Activated CD4-positive, alpha-beta T cell treated with anti-CD3 and anti-CD28 coated beads, Interleukin-2, amount 10 ng/mL, durations not matched to agents 7 days and 5 days (primary cell): ENCODE measurements at places on chromosomes 2 and 18.

- no peak overlapping the region for H3K4me3 ChIP-seq
- peaks cover 18% of the 10 kb centered on the region for H3K4me1 ChIP-seq
- H3K27ac ChIP-seq = no peak overlapping the region
- no peaks in the 10 kb centered on the region for H3K27me3 ChIP-seq
These were observed 5.0 kb upstream of the FARP2 start for GRCh38 chr2:241350878-241351639.

DNA sequence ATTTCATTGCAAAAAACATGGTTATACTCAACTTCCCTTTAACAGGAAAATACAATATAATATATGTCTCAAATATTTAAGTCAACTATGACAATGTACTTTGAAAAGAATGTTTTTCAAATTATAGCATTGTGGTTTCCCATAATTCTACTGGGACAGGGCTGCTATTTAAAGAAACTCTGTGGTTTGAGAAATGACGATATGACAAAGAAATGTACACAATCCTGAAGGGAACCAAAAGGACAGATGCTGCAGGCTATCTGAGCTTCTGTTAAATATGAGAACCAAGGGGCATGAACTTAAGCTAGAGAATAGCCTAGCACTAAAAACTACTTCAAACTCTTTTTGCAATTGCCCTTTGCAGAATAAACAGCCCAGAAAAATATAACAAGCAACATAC lies 415.9 kb downstream of the GRB14 start:
- H3K36me3 ChIP-seq = no peaks in the 10 kb centered on the region
- no peak for DNase-seq
- no peak overlapping the region for H3K27ac ChIP-seq
- no peak overlapping the region for H3K4me3 ChIP-seq

GRCh38 chr18:1498216-1498615 lies 593.5 kb downstream of the ADCYAP1 start:
- H3K4me3 ChIP-seq = no peak overlapping the region
- no peaks in the 10 kb centered on the region for H3K27me3 ChIP-seq
- no peak overlapping the region for H3K27ac ChIP-seq

DNA sequence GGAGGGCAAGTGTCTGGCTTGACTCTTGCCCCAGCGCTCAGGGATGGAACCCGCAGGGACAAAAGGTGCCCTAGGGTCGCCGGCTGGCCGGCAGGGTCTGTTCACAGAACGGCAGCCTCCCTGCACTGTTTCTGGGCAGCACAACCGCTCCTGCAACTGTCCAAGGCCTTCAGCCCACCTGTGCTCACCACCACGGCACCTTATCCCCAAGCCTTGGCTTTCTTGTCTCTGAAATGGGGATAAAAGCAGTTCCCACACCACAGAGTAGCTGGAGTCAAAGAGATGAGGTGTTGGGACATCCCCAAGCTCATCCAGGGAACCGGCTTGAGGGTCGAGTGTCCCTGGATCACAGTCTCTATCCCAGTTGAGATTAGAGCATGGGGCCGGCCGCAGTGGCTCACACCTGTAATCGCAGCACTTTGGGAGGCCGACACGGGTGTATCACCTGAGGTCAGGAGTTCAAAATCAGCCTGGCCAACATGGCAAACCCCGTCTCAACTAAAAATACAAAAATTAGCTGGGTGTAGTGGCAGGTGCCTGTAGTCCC lies 4.7 kb downstream of the SNORC start:
- no peak overlapping the region for H3K27ac ChIP-seq
- H3K4me3 ChIP-seq = peak overlapping the region; percentile 53

DNA sequence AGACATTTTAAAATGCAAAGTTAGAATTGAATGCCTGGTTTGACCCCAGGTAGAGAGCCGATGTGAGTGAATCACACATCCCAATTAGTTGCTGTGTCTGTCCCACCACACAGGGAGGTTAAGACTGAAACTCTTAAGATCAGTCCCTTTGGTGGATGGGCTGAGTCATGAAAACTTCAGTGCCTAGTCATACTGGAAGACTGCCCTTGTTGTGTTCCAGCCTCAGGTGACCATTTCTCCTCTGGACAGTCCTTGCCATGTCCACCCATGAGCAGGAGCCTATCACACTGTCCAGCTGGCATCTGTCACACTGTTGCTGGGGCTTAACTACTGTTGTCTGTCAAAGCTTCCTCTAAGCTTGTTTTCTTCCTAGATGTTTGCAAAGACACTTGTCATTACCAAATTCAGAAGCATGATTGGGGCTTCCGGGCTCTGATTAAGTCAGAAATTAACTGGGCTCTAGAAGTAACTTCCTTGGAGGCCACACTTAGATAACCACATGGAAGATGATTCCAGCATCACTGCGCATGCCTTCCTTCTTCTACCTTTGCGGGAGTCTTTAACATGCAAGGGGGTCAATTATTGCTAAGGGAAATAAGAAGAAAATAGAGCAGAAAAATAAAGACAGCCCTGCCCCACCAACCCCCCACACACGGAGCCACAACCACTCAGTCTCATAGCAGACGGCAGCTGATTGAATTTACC lies 21.3 kb downstream of the CYRIA start:
- H3K27me3 ChIP-seq = no peaks in the 10 kb centered on the region
- DNase-seq = no peak
- no peaks in the 10 kb centered on the region for H3K36me3 ChIP-seq
- no peak overlapping the region for H3K27ac ChIP-seq
- H3K4me3 ChIP-seq = no peak overlapping the region
- no peaks in the 10 kb centered on the region for H3K4me1 ChIP-seq

DNA sequence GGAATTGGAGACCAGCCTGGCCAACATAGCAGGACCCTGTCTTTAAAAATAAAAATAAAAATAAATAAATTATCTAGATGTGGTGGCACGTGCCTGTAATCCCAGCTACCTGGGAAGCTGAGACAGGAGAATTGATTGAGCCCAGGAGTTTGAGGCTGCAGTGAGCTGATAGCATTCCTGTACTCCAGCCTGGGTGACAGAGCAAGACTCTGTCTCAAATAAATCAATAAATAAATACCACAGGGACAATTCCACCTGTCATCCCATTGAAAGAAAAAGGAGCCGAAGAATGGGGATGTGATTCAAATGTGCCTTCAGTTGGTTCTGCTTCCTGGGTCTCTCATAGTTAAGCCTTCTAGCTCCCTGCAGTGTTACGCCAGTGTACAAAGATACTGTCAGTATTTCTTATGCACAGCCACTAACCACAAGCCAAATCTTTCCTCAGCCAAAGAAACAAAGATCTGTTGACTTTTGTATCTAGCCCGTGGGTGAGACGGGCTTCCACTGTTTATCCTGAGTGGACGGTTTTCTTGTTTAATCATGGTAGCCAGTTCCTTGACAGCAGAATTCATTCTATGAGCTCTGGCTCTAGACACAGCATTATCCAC lies 12.6 kb downstream of the LGALSL start:
- no peak overlapping the region for H3K27ac ChIP-seq
- DNase-seq = no peak
- peaks cover 4% of the 10 kb centered on the region for H3K27me3 ChIP-seq
- H3K4me1 ChIP-seq = no peaks in the 10 kb centered on the region
